Fibroblast of skin of left biceps (primary cell): ENCODE measurements at places on chromosomes 7 and 10.

- no peak for DNase-seq
These were observed 108.9 kb downstream of the ITGB8 start for GRCh38 chr7:20439416-20440185.

DNA sequence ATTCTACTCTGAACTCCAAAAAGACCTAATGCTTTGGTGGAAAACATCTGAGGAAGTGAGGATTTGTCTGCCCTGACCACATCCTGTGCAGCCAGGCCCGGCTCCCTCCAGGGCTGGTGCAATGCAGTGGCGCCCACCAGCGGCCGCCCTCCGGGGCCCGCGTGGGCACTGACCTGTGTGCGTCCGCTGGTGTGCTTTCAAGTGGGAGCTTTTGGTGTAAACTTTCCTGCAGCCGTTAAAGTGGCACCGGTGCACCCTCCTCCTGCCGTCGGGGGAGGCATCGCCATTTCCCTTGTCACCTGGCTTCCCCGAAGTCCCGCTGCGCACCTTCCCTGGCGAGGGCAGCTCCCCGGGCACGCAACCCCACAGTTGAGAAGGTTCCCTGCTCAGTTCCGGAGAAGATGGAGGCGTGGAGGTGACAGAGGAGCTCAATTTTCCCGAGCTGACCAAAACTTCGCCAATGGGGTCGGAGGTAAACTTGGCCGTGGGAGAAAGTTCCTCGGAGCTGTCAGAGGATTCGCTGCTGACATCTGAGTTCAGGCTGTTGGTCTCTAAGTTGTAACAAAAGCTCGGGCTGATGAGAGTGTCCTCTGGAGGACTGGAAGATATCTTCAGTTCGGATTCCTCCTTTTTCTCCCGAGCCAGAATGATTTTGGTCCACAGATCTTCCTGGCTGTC is 3.4 kb downstream of the KLF6 start:
- DNase-seq: no peak

DNA sequence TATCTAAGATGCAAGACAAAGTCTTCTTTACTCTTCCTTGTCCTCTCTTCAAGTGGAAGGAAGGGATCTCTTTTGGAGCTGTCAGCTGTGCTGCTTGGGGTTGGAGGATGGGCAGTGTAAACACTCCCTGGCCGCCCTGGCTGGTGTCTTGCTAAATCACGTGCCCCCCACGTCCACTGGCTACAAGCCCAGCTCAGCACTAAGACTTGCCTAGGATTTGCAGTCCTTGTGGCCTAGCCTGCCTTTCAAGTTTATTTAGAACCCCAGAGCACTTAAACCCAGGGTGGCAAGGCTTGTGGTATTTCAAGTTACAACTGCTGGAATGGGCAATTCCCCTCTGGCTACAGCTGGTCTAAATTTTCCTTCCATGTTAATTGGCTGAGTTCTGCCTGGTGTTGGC is 272.4 kb upstream of the MYO3A start:
- DNase-seq: no peak

GRCh38 chr10:132526676-132527075 is 10.9 kb upstream of the INPP5A start:
- no peak for DNase-seq

GRCh38 chr10:4778761-4779160 is 47.2 kb upstream of the AKR1E2 start:
- DNase-seq: no peak

- DNase-seq: no peak
These were observed 250.5 kb downstream of the NSUN6 start for GRCh38 chr10:18400906-18401245.

DNA sequence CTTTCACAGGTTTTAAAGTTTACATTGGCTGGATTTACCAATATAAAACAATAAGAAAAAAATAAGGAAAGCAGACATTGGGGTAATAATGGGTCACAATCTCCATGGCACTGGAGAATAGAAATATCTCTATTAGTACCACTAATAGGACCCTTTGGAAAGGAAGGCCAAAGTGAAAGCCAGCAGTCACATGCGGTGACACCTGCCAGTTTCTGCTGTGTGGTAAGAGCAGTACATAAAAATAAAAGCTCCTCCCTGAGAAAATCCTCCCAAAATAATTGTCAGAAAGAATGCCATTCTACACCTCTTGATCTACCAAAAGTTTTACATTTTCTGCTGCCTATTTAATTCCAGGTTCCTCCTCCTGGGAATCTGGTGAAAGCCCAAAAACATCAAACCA is 30.4 kb upstream of the SLC13A1 start:
- DNase-seq: no peak

GRCh38 chr10:32105782-32106382 is 49.7 kb upstream of the KIF5B start:
- DNase-seq: no peak

DNA sequence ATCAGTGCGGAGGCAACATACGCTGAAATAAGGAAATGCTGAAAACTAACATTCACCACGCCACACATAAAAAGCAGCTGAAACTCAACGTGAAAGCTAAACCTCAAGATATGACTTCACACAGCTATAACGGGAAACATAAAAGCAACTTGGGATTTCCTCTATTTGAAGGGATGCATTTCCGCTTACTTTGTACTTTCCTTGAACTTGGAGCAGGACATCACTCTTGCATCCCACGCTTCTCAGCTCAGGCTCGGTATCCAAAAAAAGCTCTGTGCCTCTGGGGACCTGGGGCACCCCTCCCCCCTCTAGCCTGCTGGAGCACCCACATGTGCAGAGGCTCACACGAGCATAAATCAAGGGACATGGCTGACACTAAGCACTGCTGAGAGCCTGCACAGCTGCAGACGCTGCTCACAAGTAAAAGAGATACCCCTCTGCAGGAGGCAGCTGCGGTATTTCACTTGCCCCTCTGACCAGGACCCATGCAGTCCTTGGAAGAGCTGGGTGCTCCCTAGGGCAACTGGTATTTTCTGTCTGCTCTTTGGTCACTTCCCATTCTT is 34.2 kb downstream of the PARD3 start:
- peak; percentile 20 for DNase-seq

GRCh38 chr7:140153666-140154161 is 23.1 kb downstream of the KDM7A start:
- DNase-seq: no peak

DNA sequence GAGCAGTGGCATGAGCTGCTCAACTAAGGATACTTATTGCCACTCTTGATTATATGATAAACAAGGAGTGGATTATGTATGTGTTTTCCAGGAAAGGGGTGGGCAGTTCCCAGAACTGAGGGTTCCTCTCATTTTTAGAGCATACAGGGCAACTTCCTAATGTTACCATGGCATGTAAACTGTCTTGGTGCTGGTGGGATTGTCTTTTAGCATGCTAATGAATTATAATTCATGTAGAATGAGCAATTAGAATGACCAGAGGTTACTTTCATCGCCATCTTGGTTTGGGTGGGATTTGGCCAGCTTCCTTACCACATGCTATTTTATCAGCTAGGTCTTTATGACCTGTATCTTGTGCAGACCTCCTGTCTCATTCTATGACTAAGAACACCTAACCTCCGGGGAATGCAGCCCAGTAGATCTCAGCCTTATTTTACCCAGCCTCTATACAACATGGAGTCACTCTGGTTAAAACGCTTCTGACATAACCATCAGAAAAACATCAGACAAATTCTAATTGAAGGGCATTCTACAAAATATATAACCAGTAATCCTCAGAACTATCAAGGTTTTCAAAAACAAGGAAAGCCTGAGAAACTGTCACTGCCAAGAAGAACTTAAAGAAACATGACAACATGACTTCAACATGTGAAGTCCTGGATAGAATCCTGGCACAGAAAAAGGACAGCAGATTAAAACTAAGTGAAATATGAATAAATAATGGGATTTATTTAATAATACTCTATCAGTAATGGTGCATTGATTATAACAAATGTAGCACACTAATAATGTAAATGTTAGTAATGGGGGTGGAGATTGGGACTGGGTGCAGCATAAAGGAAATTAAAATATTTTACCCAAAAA is 365.0 kb downstream of the SEMA3D start:
- no peak for DNase-seq

DNA sequence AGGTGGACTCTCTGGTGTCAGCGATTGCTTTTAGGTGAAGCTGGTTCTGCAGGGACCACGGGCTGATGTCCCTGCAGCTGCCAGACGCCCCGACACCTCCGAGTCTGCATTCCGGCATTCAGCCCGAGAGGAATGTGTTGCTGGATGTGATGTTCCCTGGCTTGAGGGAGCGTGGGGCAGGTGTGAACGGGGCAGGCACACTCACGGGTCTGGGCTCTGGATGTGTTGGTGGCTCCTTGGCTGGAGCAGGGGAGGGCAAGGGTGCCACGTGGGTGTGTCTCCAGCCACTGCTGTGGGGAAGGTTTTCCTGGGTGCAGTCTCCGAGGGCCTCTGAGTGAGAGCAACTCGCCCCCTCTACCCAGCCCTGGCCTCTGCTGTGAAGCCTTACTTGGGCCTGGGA is 140.5 kb downstream of the CAMK1D start:
- no peak for DNase-seq

DNA sequence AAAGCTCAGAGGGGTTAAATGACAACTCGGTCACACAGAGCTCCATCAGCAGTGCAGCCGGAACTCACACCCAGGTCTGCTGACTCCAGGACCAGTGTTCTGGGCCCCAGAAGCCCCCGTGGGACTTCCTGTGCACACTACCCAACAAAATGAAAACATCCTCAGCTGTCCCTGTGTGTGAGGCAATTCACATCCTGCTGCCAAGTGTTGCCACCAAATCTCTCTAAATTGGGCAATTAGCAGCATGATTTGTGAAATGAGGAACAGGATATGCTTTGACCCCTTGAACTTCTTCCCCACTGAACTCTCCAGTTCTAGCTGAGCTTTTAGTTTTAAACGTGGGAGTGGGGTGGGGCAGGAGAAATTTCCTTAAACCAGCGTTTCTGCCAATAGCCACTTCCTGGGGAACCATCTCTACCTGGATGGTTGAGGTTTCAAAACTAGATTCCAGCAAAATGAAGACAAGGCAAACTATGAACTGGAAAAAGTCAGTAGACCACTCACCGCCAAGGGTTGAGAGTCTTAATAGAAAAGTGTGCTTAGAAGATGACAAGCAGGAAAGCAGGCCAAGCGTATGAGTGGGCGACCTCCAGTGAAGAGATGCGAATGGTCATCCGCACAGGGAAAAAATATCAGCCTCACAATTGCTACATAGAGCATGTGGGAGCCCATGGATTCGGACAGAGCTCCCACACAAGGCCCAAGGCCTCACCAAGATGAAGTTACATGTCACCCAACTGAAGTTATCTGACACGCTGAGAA is 51.9 kb upstream of the CHST15 start:
- DNase-seq: no peak

DNA sequence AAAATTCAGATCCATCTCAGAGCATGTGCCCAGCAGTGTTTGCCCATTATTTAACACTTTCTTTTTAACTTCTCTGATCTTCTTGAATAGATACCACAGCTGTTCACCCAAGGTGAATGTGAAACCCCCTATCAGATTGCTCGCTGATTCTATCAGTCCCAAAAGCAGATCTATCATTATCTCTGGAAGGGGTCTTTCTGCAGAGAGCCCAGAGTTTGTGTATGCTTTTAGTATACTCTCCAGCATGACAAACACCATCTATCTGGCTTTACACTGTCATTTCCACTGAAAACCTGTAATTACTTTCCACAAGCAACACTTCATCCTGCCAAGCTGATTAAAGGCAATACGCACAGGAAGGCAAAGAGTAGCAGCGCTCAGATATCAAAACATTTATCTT is 168.2 kb downstream of the CACNA2D1 start:
- DNase-seq: no peak
